ENCODE measurements at places on chromosomes 12 and 14.

DNA sequence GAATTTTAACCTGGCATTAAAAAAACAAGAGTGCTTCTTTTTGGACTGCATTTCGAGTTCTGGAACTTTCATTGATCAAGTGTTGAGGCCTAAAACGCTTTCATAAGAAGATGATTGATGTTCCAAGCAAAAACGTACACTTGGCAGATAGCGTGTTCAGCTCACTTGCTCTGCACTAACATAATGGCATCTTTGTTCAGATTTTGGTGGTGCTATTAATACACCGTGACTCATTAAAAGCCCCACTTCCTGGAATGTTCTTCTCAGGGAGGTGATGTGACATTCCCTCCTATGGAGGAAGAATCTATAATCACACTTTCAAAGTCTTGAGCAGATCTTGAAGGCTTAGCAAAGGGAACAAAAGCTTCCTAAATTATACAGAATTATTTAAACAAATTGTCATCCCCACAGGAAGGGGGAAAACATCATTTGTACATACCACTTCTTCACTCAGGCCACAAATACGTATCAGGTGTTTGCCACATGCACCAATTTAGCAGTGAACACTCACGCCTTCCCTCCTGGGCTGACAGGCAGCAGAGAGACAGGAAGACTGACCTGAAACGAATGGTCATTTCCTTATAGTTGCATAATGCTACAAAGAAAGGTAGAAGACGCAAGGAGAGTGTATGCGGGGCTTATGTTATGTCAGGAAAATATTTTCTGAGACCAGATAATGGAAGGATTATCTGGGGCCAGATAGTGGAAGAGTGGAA, 15.4 kb downstream of the HSP90AA1 start:
- DNase-seq: no peak

GRCh38 chr12:113184098-113184899, 979 bp downstream of the DDX54 start:
- DNase-seq: no peak

- no peak for DNase-seq
Measured at GRCh38 chr12:96099986-96100385, 64.6 kb upstream of the LTA4H start.

DNA sequence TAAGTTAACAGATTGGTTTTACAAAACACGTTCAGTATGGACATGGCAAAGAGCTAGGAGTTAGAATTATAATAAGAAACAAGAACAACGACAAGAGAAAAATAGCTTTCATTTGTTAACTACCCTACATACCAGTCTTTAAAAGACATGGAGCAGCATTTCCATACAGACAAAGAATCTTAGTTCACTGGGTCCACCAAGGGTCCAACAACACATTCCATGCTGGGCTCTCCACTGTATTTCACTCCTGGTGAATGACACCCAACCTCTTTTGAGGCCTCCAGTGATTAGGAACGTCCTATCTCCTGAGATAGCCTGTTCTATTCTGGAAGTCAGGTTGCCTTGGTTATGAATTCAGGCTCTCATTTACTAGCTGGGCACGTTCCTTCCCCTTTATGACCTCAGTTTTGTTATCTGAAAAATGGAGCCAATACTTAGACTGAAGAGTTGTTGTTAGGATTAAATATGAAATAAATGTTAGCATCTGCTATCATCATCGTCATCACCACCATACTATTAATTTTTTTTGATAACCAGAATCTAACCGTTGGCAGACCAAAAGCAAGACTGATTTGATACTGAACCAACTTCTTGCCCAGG, 37.7 kb downstream of the C12orf75 start:
- no peak for DNase-seq

- no peak for DNase-seq
Measured at GRCh38 chr12:31732926-31733548, 4.2 kb upstream of the AMN1 start.

DNA sequence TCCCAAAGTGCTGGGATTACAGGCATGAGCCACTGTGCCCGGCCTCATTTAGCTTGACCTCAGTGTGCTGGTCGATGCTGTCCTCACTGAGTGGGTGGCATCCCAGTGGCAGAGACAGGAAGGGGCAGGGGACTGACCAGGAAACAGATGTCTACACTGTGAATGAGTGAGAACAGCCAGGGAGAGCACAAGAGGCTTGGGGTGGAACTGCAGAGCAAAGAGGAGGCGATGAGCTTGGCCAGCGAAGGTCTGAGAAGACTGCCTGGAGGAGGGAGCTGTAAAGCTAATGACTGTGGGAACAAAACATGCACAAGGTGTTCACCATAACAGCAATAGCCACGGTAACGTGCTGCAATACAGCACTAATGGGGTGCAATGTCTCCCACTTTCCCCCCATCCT, 57.2 kb upstream of the BEGAIN start:
- DNase-seq: no peak
